Lower leg skin (tissue), 4 donors: ENCODE measurements at places on chromosomes 16 and 17. TPM values are rescaled to one million over a fixed set of nuclear protein-coding genes. Genes with fewer than 3 reads are reported as not detected.

- peak; percentile 65 for DNase-seq
Measured at GRCh38 chr16:55494994-55495421, 13.9 kb upstream of the LPCAT2 start.

KCNG4 gene
- not detected for total RNA-seq

GRCh38 chr16:58399718-58400633, 7.7 kb downstream of the GINS3 start:
- no peak for DNase-seq

- DNase-seq: no peak
Measured at GRCh38 chr16:27568077-27568476, 18.1 kb downstream of the KATNIP start.

FASN gene
- 214 TPM for total RNA-seq

DNA sequence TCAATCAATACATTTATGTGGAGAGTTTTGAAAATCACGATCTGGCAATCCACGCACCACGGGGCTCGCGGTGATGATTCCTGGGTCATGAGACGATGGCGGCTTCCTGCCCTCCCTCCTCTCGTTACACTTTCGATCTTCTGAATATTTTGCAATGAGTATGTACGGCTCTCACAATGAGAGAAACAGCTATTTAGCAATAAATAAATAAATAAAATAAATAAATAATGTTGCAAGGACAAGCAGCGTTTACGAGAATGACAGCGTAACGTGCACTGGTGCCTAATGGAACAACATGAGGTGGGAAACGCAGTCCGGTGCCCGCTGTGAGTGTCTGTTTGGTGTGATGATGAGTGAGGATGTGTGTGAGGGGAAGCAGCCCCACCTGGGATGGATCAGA, 46.7 kb upstream of the JPH3 start:
- no peak for DNase-seq

DNA sequence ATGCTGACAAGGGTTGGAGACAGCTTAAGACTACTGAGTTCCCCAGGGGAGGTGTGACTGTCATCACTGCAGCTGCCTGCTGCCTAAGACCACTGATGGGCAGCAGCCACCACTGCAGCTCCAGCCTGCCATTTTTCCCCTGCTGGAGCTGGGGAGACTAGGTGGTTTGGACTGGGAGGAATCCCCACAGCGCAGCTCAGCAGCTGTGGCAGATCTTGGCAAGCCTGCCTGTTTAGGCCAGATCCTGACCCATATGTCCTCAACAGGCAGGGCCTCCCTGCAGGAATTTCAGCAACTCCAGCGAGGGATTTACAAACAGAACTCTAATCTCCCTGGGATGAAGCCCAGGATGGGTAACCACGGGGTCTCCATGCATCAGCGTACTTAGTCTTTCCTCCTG, 356.4 kb upstream of the TOM1L1 start:
- no peak for DNase-seq

SDR42E2 gene
- not detected for total RNA-seq

DNA sequence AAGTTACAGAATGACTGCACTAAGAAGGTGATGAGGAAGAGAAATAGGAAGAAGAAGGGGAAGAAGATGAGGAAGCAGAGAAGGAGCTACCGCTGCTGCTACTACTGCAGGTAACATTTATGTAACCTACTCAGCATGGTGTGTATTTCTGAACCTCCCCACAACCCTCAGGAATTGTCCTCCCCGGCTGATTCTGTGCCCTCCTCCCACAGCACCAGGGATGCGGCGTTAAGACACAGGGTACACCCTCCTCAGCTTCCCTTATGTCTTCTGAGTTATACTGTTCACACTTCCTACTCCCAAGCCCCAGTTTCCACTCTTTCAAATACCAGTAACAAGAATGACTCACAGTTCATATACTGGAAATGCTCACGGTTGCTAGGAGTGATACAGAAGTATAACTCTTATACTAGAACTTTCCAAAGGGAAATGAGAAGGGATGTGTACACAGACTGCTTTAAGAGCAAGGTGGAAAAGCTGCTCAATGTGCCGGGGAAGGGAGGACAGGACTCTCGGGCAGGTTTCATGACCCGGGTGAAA, 224.5 kb upstream of the PSMD7 start:
- no peak for DNase-seq

DNA sequence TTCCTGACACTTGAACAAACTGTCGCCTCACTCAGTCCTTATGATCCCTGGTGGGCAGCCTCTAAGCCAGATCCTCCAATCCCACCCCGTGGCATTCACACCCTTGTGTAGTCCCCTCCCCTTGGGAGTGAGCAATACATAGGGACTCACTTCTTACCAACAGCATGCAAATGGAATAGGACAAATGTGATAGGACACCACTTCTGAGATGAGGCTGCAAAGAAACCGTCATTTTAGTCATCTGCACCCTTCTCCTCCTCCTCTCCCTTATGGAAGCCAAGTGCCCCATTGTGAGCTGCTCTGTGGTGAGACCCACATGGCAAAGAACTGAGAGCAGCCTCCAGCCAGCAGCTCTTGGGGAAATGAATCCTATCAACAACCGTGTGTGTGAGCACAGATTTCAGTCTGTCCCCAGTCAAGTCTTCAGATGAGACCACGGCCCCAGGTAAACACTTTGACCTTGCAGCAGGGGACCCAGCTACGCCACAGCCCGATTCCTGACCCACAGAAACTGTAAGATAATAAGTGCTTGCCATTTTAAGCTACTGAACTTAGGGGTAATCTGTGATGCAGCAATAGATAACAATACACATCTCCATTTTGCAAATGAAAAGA, 46.9 kb downstream of the ZFHX3 start:
- DNase-seq: no peak

DNA sequence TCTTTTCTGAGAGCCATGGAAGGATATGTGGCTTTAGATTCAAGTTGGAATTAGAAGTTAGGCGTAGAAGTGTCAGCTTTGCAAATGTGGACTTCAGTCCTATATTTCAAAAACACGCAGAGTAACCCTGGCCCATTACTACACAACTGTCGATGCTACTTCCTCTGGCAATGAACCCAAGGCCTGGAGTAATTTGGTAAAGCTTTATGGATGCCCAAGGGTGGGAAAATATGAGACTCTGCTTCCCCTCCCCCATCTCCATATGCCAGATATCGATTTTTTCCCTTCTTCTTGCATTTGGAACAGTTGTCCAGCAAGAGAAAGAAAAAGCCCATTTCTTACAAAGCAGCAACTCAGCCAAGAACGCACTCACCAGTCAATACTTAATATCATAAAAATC, 2.9 kb upstream of the MAP1LC3B start:
- DNase-seq: no peak
